ENCODE measurements at places on chromosomes 11 and 22.

GRCh38 chr11:6705905-6706535, 22.9 kb upstream of the MRPL17 start:
- peak; percentile 20 for DNase-seq

DNA sequence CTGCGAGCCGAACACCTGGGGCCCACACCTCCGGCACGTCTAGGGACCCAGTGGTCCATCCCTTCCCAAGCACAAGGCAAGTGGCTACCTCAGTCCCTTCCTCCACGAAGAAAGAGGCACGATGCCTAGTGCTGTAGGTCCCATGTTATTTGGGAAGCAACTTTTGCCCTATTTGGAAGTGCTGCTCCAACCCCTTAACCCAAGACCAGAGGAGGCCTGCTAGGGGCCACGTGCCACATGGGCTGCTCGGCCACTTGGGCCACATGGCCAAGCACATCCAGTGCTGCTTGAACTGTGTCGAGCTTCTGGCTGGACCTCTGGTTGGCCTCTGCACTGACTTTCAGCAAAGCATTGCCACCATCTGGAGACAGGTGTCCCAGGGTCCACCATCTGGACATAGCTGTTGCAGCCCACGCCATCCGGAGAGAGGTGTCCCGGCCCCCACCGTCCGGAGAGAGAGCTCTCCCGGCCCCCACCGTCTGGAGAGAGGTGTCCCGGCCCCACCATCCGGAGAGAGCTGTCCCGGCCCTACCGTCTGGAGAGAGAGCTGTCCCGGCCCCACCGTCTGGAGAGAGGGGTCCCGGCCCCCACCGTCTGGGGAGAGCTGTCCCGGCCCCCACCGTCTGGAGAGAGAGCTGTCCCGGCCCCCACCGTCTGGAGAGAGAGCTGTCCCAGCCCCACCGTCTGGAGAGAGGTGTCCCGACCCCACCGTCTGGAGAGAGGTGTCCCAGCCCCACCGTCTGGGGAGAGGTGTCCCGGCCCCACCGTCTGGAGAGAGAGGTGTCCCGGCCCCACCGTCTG, 6.5 kb upstream of the B4GALNT4 start:
- no peak for DNase-seq

- no peak for DNase-seq
Measured at GRCh38 chr22:40153192-40153591, 24.5 kb upstream of the TNRC6B start.

- no peak for DNase-seq
Measured at GRCh38 chr11:121773076-121773475, 320.3 kb upstream of the SORL1-AS1 start.

- peak; percentile 56 for DNase-seq
Measured at GRCh38 chr11:57213342-57214097, 23.5 kb downstream of the APLNR start.

DNA sequence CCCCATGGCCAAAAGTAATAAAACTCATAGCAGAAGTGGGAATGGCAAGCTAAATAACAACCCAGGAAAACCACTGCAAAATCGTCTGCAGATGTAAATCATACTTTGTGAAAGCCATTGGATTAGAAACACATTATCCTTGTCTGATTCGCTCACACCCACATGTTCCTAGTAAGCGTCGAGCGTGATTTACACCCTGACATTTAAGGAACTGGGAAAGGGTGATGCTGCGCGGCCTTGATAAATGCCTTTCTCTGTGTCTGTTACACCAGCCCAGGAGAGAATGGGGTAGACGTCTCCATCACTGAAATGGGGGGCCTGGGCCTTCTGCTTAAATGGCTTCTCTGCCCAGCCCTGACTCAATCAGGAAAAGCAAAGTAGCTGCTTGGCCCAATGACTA, 162.7 kb downstream of the NTM start:
- no peak for DNase-seq

DNA sequence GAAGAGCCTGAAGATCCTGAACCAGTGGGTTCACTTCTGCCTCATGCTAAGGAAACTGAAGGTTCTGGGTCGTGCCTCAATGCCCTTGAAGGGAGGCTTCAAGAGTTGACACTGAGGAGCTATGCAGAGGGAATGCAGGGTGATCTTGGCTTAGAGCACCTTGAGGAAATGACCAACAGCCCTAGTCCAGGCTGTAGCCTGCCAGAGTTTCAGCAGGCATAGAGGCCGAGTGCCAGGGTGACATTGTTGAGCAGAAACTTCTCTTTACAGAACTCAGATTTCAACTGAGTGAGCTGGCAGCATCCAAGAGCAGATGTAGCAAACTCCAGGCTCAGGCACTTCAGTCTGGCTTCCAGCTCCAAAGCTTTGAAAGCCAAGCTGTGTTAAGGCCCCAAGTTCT, 23.1 kb upstream of the CAPRIN1 start:
- DNase-seq = no peak

GRCh38 chr11:129804012-129804411, 11.6 kb upstream of the TMEM45B start:
- no peak for DNase-seq

- DNase-seq = peak; percentile 25
Measured at GRCh38 chr11:69700278-69701140, 3.3 kb downstream of the FGF19 start.

DNA sequence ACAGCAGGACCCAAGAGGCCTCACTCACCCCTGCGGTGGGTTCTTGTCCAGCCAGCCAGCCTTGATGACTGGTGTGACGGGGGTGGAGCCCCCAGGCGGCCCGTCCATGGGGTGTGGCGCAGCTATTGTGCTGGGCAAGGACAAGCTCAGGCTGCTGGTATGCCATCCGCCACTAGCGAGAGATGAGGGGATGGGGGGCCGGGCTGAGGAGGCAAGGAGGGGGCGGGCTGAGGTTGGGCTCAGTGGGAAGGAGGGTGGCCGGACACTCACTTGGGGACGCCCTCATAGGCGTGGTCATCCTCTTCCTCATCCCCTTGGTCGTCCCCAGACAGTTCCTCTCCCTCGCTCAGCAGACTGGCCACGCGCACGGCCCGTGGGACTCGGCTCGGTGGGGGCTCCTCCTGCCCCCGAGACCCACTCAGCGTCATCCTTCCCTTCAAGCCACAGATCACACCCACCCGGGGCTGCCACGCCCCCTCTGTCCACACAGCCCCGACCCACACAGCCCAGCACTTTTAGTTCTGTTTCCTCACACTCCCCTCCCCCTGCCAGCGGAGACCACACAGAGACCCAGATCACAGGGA, 38.0 kb upstream of the PDE2A start:
- peak; percentile 12 for DNase-seq

- DNase-seq = no peak
Measured at GRCh38 chr11:13334034-13334786, 56.6 kb downstream of the BMAL1 start.

- peak; percentile 60 for DNase-seq
Measured at GRCh38 chr22:24137595-24137994, 43.7 kb upstream of the SUSD2 start.

- no peak for DNase-seq
Measured at GRCh38 chr11:64008914-64009633, 22.8 kb downstream of the OTUB1 start.

DNA sequence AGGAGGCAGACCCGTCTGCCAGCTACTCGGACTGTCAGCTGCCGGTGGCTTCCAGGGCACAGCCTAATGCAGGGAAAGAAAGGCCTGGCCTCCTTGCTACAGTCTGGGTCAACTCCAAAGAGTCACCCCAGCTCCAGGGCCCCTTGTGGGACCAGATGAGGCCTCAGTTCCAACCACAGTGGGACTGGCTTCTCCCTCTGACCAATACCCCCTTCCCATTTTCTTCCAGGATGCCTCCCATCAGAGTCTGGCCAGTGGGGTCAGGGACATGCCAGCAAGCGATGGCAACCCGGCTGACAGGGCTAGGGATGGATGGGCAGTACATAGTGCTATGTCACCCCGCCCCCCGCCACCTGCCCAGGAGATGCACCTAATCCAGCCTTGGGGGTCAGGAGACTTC, 36.6 kb downstream of the RPUSD4 start:
- no peak for DNase-seq

GRCh38 chr22:30609260-30610185, 2.5 kb downstream of the TCN2 start:
- peak; percentile 72 for DNase-seq

DNA sequence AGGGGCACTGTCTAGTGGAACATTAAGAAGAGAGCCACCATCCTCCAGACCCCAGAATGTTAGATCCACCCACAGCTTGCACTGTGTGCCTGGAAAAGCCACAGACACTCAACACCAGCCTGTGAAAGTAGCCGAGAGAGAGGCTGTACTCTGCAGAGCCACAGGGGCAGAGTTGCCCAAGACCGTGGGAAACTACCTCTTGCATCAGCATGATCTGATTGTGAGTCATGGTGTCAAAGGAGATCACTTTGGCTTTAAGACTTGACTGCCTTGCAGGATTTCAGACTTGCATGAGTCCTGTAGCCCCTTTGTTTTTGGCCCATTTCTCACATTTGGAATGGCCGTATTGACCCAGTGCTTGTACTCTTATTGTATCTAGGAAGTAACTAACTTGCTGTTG, 115.9 kb upstream of the CCDC179 start:
- no peak for DNase-seq

- DNase-seq = no peak
Measured at GRCh38 chr11:27807596-27807995, 107.3 kb upstream of the BDNF start.

- no peak for DNase-seq
Measured at GRCh38 chr22:42282252-42282942, 11.9 kb upstream of the TCF20 start.

DNA sequence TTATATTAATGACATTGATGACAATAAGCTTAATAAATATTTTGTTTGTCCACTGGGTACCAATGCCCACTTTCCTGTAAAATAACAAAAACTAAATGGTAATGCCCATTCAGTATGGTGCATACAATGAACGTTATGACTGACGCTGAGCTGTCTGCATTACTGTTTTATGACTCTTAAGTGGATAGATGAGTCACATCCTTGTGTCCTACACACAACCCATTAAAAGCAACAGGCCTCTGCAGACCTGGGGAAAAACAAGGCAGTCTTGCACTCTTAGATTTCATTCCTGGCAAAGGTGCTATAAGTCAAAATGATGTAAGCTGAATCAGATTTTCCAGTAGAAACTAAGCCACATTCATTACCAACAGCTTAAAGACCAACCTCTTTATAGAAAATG, 176.3 kb upstream of the TMEM45B start:
- peak; percentile 99 for DNase-seq

DNA sequence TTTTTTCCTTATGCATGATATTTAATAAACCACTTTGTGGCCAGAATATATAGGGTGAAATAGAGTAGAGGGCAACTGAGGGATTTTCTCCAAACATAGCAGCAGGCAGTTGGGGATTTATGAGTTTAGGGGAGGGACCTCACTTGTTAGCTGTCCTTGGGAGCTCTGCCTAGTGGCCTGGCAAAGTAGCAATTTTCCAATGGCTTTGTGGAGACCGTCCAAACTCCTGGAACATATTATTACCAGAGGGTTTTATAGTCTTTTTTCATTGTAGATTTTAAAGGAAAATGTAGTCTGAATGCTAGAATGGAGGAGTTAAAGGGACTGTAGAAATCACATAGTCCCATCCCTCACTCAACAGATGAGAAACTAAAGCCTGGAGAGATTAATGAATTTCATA, 32.3 kb downstream of the AMOTL1 start:
- DNase-seq = no peak

DNA sequence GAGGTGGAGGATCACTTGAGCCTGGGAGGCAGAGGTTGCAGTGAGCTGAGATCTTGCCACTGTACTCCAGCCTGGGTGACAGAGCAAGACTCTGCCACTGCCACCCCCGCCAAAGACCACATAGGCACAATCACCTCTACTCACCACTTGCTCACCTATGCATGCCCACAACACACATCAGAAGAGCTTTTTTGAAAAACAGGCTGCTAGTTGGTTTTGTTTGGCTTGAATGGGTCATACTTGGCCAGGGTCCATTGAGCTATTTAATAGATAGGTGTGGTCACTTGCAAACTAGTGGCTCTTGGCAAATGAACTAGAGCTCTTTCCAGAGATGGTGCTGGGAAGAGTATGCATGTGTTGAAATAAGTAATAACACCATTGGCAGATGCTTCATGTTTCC, 80.1 kb downstream of the EMSY start:
- peak; percentile 61 for DNase-seq

DNA sequence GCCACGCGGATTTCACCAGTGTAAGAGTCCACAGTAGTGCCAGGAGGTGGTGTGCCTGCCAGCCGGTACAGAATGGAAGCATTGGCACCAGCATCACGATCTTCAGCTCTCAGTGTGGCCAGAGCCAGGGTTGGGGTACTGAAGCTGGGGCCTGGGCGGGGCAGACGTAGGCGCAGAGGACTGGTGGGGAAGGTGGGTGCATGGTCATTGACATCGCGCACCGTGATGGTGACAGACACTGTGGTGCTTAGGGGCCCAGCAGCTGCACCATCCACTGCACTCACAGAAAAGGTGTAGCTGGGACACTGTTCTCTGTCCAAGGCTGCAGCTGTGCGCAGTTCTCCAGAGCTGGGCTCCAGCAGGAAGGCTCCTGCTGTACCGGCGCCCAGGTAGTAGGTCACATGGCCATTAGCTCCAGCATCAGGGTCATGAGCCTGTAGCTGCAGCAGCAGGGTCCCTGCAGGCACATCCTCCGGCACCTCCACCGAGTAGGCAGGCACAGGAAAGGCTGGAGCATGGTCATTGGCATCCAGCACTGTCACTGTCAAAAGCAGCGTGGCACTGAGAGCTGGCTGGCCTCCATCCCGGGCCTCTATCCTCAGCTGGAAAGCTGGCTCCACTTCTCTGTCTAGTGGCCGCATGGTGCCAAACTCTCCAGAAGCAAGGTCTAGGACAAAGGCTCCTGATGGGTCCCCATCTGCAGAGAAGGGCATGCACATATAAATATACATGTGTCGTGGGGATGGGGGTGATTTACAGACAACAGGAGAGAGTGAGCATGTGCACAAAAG, 7.9 kb upstream of the TPP1 start:
- DNase-seq = no peak

- DNase-seq = no peak
Measured at GRCh38 chr11:67411785-67412152, 3.7 kb upstream of the CARNS1 start.

DNA sequence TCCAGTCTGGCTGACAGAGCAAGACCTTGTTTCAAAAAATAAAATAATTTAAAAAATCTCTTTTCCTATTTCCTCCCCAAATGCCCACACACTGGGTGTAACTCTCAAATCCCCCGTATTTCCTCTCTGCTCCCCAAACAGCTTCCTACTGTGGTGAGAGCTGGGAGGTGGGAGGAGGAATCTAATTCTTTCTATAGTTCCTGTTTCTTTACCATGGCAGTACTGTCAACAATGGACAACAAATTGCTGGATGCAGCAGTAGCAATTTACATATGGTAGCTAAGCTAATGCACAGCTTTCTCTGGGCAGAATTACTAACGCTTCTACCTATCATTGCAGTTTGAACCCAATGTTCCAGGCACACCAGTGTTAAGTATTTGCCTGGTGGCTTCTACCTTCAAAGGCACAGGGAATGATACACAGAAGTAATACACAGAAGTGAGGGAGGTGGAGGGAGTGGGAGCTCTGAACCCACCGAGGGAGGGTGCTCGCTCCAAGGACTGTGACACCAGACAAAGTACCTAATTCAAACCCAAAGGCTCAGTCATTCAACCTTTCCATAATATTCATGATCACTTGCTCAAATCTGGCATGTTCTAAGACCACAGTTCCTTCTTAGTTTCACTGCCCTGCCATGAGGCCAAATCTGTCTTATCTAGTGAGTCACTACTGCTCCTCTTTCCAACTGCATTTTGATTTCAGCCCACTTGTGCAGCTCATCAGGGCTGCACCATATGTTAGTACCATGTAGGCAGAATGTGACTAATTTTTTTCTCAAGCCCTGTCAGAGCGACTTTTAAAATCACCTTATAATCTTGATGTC, 37.9 kb downstream of the CELF1 start:
- peak; percentile 93 for DNase-seq

- DNase-seq = no peak
Measured at GRCh38 chr11:117152066-117152465, 8.0 kb downstream of the PAFAH1B2 start.
